ENCODE measurements at places on chromosomes 5 and 9.

DNA sequence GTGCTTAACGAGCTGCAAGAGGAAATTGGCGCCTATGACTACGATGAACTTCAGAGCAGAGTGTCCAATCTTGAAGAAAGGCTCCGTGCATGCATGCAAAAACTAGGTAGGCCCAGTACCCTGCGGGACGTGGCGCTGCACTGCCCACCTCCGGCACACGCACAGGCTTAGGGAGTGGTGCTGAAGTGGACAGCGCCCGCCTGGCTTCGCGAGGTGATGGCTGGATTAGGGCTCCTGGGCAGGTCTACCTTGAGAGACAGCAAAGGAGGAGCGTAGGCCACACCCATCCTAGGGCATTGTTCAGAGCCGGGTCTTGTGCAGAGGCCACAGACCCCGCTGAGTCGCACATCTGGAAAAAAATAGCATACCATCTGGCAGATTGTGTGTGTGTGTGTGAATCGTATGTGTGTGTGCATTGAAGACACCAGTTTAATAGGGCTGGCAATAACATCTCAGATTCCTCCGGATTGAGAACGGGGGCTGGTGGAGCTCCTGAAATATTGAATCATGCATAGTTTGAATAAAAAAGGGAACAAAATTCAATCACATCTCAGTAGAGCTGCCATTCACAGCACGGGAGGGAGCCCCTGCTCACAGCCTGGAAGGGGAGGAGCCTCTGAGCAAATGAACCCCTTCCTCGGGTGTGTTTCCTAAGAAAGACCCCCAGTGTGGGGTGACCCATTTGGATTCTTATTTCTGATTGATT is 11.1 kb downstream of the OLFM1 start:
- no peak for DNase-seq

DNA sequence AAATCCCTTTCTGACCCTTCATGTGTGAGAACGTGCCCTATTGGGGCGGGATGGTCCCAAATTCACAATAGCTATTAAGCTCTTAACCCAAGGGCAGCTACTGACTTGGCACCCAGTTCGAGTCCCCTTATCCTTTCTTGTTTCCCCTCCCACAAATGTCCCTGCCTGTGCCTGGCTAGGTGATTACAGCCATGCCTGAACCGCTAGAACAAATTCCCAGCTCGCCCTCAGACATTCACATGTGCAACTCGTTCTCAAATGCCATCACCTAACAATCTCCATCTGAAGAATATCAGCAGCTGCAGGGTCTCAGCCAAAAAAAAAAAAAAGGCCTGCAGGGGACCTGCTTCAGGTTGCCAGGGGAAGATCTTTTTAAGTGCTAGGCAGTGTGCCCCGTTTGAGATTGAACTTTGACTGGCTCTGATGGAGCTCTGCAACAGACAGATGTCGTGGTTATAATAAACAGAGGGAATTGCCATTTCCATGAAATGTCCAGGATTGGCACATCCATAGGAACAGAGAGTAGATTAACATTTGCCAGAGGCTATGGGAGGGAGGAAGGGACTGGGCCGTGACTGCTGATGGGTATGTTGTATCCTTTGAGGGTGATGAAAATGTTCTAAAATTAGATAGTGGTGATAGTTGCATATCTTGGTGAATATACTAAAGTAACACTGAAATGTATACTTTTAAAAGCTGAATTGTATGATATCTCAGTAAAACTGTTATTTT is 347.2 kb upstream of the WWC1 start:
- DNase-seq, result no peak

DNA sequence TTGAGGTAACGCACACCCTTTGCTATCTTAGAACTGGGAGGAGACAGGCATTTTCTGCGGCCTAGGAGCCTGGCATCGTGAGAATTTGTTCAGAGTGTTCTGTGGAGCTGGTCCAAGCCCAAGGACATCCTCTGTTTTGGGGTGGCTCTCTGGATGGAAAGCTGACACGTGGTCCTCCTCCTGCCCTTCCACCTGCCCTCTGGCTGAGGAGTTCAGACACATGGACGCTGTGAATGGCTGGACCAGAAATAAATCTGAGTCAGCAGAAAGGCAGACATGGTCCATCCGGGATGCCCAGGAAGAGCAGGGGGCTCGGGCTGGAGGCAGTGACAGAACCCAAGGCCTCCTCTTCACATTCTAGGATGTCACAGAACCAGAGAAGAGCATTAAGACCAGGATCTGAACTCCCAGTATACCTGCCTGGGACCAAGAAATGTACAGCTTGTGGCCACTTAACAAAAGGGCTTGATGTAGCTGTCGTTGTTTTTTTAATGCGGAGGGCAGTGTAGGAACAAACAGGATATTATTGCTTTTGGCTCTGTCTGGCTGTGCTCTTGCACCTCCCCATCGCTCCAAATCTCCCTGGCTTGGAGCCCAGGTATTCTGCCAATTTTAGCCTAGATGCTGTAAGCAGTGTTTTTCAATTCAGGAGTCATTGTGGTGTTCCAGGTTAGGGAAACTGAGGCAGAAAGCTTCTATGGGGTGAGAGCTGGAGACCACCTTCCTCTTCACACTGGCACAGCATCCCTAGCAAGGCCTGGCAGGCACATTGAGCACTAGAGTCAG is 2.4 kb downstream of the CKMT2 start:
- DNase-seq, result no peak

DNA sequence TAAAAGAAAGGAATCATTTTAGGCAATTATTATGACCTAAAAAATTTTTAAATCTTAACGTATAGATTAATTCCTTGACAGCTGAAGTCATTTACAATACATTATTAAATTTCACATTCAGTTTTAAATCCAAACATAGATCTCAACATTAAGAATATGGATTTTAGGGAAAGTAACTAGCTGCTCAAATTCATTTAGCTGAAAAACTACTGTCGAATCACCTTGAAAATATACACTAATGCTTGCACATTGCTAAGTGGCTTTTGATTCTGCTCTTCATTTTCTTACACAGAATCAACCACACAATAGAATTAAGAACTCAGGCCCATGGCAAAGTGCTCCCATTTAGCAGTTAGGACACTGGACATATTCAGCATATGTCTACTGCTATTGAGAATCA is 454.2 kb downstream of the RAB3C start:
- no peak for DNase-seq

DNA sequence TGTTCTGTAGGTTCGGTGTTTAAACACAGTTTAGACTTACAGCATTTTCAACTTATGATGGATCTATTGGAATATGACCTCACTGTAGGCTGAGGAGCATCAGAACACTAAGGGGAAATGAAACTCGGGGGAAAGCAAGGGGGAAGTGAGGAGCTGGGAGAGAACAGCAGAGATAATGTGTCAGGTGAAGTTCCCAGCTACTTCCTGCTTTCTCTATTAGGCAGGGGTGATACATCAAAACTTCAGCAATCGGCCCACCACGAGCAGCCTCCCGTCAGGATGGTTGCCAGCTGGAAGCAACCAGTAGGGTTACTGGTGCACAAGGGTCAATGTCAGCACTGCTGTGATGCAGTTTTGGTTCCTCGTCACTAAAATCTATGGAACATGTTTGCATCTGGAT is 34.3 kb downstream of the FAT2 start:
- no peak for DNase-seq

- no peak for DNase-seq
Measured at GRCh38 chr9:111871499-111871855, 25.1 kb upstream of the UGCG start.

DNA sequence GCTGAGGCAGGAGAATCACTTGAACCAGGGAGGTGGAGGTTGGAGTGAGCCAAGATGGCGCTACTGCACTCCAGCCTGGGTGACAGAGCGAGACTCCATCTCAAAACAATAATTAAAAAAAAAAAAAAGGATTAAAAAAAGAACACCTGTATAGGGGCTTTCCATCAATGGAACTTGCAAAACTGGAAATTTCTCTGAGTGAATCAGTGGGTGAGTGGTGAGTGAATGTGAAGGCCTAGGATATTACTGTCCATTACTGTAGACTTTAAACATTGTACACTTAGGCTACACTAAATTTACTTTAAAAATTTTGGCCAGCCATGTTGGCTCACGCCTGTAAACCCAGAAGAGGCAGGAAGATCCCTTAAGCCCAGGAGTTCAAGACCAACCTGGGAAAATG is 5.7 kb upstream of the RARS1 start:
- DNase-seq, result no peak

- peak; percentile 24 for DNase-seq
Measured at GRCh38 chr9:78121488-78121887, 89.9 kb upstream of the GNAQ start.

DNA sequence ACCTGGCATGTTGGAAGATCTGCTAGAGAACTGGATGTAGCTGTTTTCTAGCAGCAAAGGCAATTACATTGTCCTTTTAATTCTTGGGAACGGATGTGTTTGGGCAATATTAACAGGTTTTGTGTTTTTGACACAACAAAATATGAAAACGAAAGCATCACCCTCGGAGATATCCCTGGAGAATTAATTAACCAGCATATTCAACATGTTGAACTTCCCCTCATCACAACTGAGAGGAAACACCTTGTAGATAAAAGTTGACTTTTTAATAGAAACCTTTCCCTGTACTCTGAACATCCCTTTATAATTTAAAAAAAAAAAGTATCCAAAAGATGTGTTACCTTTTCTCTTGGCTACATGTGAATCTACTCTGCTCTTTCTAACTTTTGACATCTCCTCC is 13.0 kb downstream of the SEMA6A start:
- no peak for DNase-seq

DNA sequence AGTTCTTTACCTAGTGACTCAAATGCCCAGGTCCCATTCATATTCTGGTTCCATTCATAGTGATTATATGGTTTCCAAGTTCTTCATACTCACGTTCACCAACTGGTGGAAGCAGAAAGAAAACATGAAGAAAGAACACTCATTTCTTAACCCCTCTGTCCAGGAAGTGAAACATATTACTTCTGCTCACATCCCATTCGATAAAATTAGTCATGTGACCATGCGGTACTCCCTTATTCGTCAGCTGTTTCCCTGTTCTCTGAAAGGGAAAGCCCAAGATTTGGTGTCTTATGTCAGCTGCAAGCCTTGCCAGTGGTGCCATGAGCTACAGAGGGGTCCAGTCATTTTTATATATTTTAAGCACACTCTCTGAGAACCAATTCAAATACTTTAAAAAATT is 387.0 kb upstream of the DMAC1 start:
- DNase-seq, result peak; percentile 7

DNA sequence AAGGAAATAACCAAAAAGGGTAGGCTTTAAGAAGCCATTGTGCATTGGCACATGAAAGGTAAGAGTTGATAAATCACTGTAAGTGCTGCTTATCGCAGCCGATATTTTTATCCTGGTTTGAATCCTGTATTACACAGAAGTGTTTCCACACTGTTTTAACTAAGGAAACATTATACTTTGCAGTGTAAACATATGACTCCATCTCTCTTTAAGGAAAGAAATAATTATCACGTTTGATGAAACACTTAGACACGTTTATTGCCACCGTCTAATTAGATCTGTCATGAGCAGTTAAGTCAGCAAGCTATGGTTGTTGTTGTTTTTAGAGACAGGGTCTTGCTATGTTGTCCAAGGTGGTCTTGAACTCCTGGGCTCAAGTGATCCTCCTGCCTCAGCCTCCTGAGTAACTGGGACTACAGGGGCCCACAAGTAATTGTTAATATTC is 85.7 kb upstream of the TNFAIP8 start:
- DNase-seq, result no peak

GRCh38 chr9:90830977-90831376 is 29.4 kb downstream of the SYK start:
- no peak for DNase-seq

GRCh38 chr5:98763001-98763630 is 10.3 kb upstream of the RGMB start:
- no peak for DNase-seq
